Fibroblast of skin of abdomen (primary cell): ENCODE measurements at places on chromosomes 3 and 15.

DNA sequence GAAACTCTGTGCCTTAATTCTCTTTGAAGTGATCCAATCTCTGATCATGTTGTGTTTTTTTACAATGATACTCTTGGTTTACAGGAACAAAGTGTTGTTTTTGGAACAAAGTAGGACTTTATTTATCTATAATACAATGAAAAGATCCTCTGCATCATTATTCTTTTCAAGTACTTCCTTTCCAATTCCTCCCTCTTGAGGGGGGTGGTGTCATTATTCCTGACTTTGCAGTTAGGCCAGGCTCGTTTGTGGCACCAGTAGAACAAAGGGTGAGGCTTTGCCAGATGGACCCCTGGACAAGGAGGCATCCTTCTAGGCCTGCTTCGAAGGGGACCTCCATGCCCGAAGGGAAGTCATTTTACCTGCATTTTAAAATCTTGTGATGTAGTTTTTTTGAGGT is 41.7 kb upstream of the ZBTB38 start:
- DNase-seq = no peak

DNA sequence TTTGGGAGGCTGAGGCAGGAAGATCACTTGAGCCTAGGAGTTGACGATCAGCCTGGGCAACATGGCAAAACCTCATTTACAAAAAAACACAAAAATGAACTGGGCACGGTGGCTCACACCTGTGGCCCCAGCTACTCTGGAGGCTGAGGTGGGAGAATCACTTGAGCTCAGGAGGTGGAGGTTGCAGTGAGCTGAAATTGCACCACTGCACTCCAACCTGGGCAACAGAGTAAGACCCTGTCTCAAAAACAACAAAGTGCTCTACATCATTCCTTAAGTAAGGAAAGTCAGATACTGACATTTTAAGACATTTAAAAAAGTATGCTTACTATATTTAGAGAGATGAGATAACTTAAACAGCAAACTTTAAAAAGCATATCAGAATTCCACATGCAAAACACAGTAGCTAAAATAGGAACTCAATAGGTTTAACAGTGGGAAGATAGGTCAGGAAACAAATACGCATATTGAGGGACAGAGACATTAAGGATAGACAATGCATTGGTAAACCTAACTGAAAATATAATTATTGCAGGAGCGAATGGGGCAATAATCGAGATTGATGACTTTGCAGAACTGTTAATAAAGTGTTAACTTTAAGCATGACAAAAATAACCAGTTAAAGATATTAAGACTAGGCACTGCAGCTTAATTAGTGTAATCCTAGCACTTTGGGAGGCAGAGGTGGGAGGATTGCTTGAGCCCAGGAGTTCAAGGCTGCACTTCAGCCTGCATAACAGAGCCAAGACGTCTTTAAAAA is 32.1 kb downstream of the MORF4L1 start:
- no peak for DNase-seq

DNA sequence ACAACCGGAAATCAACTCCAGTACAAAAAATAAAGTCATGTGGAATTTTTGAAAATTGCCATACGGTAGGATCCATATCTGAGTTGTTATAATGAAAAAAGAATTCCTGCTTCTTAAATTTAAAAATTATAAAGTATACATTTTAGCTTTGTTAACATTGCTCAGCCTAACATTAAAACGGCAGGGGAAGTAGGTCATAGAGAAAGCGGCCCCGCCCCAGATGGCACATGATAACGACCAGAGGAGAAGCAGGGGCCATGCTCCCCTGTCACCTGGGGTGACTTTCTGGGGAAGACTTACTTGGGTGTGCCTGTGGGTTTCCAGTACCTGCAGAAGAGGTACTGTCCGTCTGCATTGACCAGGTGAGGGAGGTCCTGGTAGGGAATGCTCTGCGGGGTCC is 921 bp downstream of the MGLL start:
- DNase-seq = no peak

DNA sequence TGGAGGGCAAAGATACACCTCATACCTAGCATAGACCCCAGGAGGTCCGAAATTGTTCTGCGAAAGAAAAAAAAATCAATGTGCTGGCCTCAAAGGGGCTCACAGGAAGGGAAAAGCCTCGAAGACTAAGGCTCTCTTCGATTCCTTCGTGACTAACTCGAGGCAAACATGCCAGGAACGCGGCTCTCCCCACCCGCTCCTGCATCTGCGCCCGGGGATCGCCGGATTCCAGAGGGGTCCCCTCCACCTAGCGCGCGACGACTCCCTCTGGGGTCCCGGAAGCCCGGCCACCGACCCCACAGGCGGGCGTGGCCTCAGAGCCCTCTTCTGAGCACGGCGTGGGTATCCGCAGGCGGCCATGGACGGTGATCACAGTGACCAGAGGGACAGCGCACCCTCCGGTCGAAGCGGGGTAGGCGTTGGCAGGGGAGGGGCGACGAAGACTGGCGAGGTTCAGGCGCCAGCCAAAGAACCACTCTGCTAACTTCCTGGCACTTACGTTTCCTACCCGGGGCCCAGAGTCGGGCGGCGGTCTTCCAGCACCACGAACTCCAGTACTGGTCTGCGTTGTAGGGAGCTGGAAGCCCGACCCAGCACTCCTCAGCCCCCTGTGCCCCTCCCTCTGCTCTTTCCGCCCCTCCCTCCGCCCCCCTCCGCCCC is 515 bp upstream of the EIF3J start:
- DNase-seq = peak; percentile 78

DNA sequence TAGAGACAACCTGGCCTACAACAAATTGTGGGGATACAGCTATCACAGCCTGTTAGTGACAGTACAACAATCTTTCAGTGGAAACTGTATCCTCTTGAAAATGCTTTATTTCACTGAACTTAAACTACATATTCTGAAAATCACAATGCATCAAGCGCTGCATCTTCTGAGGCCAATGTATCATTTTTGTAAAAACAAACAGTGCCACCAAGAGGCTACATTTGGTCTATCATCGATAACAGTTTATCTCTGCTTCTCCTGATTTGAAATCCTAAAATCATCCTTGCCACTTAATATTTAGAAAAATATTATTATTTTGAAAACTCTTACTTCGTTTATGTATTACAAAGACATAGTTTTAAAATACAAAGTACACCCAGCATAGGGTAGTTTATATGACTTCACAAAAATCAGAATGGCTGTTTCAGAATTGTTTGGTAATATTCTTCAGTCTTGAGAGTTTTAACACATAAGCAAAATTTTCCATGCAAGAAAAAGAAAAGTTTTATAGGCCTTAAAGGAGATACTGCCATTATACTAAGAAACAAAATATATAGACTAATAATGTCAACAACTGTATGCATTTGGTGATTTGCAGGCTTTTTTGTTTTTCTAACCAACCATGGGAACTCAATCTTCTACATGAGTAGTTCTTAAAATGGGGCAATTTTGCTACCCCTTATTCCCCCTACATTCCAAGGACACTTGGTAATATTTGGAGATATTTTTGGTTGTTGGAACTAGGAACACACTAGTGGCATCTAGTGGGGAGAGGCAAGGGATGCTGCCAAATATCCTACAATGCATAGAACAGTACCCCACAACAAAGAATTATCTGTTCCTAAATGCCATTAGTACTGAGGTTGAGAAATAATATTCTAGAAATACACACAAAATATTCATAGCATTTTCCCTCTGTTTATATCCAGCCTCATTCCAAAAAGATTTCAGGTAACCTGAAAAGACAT is 42.3 kb downstream of the WDR72 start:
- no peak for DNase-seq

GRCh38 chr15:82963471-82964341 is 11.2 kb upstream of the HOMER2 start:
- DNase-seq = peak; percentile 53

DNA sequence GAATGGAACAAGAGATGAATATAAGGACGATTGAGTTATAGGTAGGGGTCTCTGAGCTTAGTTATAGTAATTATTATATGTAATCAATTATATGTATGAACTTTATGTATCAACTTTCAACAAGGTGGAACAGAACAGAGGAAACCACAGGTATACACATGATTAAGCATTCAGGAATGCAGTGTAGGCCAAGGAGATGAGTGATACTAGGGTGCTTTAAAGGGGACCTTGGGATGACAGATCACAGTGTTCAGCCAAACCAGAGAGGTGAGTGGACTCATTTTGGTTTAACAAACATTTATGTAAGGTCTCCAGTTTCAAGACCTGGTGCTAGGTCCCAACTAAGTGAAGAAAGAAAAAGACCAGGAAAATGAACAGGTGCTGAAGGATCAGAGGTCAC is 895.5 kb downstream of the ROBO2 start:
- DNase-seq = no peak

- DNase-seq = no peak
Observed at GRCh38 chr3:147398813-147399534, 7.4 kb downstream of the ZIC4 start.

DNA sequence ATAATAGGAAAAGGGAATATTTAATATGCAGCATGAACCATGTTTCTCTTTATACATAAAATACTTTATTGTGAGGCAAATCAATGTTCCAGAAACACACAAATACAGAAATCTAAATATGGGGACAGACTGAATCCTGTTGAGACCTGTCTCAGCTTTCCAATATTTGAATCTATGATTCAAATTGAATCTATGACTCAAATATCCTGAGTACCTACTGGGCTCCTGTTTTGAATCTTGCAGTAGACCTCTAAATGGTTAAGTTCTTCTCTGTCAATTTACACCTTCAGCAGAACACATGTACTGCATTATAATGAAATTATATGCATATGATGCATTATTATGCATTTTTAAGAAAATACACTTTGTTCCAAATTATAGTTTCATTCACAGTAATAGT is 143.2 kb upstream of the PLXND1 start:
- no peak for DNase-seq

DNA sequence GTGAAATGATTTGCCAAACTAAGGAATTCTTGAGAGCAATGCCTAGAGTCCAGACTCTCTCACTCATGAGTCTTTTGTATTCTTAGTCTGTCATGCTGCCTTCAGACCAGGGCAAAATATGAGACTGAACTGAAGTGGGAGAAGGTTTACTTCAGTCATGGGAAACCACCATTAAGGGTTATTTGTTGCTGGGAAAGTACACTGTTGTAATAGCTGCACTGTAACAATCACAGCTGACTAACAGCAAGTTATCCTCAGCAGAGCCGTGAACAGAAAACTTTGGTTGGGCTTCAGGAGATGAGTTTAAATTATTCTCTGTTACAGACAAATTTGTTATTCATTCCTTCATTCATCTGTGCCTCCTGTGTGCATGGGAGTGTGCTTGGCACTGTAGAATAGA is 258.5 kb downstream of the ROBO2 start:
- no peak for DNase-seq

DNA sequence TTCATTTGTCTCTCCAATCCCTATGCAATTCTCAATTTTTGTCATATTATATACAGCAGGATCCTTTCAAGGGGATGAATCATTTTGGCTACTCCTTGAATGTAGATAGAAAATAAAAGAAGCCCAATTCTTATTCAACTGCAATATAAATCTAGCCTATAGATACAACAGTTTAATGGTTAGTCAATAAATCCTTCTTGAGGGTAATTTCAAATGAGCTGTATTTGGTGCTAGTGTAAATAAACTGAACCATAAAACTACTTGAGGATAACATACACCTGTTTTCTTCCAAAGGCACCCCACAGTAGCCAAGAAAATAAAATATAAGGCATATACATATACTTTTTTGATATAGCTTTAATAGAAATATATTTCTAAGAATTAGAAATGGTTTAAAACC is 830.3 kb downstream of the ROBO1 start:
- no peak for DNase-seq

- peak; percentile 90 for DNase-seq
Observed at GRCh38 chr3:100928638-100929428, 64.4 kb downstream of the ABI3BP start.

GRCh38 chr3:128454310-128454618 is 12.4 kb downstream of the DNAJB8 start:
- no peak for DNase-seq

- DNase-seq = no peak
Observed at GRCh38 chr3:18556001-18556408, 130.9 kb upstream of the SATB1 start.
